Effector memory CD4-positive, alpha-beta T cell (primary cell): ENCODE measurements at places on chromosomes 5 and 9.

- no peaks in the 10 kb centered on the region for H3K36me3 ChIP-seq
- H3K4me1 ChIP-seq, result no peaks in the 10 kb centered on the region
- no peak overlapping the region for H3K27ac ChIP-seq
- no peaks in the 10 kb centered on the region for H3K27me3 ChIP-seq
These were observed 208.1 kb upstream of the ACTBL2 start for GRCh38 chr5:57690724-57691123.

DNA sequence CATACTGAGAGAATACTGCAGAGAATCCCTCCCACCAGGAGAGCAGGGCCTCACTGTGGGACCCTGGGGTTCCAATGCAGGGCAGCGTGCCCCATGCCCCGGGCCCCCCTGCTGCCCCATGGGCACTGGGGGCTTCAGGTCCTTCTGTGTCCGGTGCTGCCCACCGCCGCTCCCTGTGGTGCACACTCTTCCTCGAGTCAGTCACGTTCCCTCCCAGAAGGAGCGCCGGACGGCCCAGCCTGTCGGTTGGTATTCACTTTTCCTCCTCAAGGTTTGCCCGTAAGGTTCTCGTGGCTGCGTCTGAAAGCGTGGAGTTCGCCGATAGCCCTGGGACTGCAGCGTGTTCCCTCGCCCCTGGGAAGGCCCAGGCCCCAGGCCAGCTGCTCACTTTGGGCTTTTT is 48.1 kb upstream of the FCN2 start:
- no peaks in the 10 kb centered on the region for H3K4me1 ChIP-seq
- no peaks in the 10 kb centered on the region for H3K36me3 ChIP-seq
- DNase-seq, result no peak
- no peak overlapping the region for H3K4me3 ChIP-seq

- no peaks in the 10 kb centered on the region for H3K27me3 ChIP-seq
- H3K4me1 ChIP-seq, result peaks cover 12% of the 10 kb centered on the region
- DNase-seq, result peak; percentile 69
- no peak within 1 kb of the TSS for H3K4me3 ChIP-seq
These were observed at the start of gene TEX48 for GRCh38 chr9:114681594-114682332. TEX48 (minus strand) TSS chr9:114682192; CDS start chr9:114671723, 10,469 bp downstream.

- H3K4me3 ChIP-seq, result no peak overlapping the region
- H3K27ac ChIP-seq, result no peak overlapping the region
- peaks cover 4% of the 10 kb centered on the region for H3K27me3 ChIP-seq
- H3K4me1 ChIP-seq, result no peaks in the 10 kb centered on the region
These were observed 71.8 kb upstream of the ALDH1A1 start for GRCh38 chr9:73024601-73025034.

DNA sequence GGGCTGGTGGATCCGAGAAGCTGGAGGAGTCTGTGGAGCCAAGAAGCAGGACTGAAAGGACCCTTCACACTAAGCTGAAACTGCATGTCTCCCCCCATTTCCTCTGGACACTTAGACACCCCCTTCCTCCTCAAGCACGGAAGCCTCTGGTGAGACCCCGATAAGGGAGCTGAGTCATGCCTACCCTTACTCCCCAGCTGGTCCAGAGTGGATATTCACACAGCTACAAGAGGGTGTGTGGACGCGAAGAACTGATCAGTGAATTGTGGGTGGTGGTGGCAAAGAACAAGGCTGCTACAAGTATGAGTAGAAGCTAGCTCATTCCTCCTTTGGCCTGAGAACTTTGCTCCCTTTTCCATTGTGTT is 4.3 kb downstream of the TLN1 start:
- H3K27ac ChIP-seq, result peak overlapping the region; percentile 10
- H3K4me1 ChIP-seq, result peaks cover 49% of the 10 kb centered on the region
- no peak overlapping the region for H3K4me3 ChIP-seq
- H3K27me3 ChIP-seq, result no peaks in the 10 kb centered on the region
- no peak for DNase-seq
